ENCODE measurements at places on chromosomes 11 and 22.

DNA sequence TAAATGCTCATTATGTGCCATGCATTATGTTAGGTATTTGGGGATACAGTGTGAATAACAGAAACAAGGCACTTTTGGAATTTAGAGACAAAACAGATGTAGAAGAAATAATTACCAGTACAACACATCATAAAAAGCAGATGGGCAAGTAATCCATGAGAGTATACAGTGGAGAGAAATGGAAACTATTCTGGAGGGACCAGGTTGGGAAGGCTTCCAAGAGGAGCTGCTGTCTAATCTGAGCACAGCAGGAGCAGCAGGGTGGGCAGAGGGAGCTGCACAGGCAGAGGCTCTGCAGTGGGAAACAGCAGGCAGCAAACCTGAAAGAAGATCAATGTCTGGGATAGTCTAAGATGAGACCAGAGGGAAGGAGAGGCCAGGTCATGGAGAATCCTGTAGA, 268.7 kb upstream of the CCDC90B start:
- DNase-seq, result no peak

DNA sequence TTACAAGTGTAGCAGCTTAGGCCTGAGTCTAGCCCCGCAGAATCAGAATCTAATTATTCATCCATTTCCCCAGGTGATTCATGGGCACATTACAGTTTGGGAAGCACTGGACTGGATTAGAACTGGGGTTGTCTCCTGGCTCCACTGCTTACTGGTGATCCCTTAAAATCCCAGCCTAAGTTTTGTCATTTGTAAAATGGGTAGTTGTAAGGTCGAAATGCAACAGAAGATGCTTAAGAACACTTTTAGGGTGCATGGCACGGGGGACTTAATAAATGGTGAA, 1.3 kb downstream of the STX3 start:
- no peak for DNase-seq

- DNase-seq, result no peak
Measured at GRCh38 chr11:111465400-111465799, 46.8 kb downstream of the BTG4 start.

DNA sequence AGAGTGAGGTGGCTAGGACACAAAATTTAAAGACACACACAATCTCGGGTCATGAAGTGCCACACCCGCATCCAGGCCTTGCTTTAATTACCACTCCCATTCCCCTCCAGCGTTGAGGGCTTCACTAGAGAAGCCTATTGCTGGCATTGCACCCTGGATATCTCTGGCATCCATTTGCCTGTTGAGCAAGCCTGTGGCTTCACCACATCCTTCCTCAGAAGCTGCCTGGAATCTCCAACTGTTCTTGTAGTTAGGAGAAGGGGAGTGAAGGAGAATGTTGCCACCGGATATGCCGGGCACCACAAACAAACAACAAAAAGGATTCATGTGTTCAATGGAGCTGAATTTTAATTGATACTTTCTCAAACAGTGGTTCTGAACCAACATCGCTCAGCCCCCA, 34.4 kb upstream of the RCN1 start:
- DNase-seq, result no peak

- peak; percentile 96 for DNase-seq
Measured at GRCh38 chr11:22829231-22830081, at the start of gene SVIP. Gene SVIP, minus strand, starts transcription at chr11:22829801. Its CDS starts 53 bp downstream, at chr11:22829748.

DNA sequence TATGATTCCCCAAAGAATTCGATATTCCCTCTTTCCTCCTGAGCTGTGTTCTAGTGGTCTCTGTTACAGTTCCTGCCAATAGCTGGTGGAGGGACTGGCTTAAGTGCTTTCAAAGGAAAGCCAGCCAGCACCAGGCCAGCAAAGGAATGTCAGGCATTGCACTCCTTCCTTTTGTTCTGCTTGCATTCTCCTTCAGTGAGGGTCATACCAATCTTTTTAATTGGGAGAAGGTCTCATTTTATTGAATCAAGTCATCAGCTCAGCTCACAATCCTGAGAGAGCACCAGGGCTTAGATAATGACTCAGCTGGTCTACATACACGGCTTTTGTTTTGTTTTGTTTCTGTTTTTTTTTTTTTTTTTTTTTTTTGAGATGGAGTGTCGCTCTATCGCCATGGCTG, 222.9 kb downstream of the NAV2 start:
- DNase-seq, result no peak

DNA sequence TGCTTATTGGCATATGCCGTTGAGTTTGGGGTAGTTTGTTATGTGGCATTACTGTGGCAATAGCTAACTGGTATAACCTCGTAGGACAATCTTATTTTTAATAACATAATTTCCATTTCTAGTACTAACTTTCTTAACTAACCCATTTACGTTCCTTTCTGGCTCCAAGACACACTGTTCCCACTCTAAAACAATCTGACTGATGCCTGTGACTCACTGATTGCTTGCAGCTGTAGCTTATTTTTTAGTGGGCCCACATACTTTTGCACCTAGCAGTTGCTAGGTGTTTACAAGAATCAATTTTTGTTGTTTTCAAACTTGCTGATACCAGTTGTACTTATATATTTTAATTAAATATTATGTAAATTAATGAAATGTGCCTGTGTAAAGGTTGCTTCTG, 52.2 kb downstream of the FAT3 start:
- DNase-seq, result no peak

- DNase-seq, result peak; percentile 20
Measured at GRCh38 chr22:49297871-49298721, 529.6 kb downstream of the BRD1 start.

DNA sequence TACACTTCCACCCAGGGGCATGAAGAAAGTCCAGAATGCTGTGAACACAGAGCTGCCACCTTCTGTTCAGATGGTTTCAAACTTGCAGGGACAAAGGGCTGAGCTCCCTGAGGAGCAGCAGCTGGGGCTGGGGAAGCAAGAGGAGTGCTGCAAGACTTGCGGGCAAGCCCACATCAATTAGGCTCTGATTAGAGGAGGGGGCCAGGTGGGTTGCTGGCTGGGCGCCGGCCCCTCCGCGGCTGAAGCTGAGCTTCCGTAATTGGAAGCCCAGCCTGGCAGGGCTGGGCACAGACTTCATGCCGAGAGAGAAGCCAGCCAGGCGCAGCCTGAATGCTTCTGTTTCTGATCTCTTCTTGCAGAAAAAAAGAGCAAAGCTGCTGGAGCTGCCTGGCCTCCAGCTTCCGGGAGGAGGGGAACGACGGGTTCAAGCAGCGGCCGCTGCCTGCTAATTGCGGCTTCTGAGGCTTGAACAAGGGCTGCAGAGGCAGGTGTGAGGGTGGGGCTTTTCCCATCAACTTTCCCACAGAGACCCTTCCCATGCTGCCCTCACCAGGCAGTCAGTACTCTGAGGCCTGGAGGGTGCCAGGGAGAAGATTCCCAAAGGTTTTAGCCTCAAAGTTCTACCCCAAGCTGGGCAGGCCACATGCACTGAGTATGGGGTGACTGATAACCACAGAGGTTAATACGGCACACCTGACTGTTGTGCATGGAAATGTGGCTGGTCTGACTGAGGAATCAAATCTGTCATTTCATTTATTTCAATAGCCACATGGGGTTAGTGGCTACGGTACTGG, 91.1 kb upstream of the LMO1 start:
- no peak for DNase-seq

DNA sequence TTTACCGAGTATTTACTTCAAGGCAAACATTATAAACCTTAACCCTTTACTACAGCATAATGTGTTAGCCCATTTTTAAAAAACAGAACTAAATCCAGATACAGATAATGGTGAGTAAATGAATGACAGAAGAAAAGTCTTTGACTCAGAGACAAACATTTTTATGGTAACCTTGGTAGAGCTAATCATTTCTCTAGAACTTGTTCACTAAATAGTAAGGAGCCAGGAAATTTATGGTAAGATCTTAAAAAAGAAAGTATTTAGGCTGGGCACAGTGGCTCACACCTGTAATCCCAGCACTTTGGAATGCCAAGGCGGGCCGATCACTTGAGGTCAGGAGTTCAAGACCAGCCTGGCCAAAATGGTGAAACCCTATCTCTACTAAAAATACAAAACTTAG, 11.5 kb upstream of the FUT4 start:
- DNase-seq, result no peak

DNA sequence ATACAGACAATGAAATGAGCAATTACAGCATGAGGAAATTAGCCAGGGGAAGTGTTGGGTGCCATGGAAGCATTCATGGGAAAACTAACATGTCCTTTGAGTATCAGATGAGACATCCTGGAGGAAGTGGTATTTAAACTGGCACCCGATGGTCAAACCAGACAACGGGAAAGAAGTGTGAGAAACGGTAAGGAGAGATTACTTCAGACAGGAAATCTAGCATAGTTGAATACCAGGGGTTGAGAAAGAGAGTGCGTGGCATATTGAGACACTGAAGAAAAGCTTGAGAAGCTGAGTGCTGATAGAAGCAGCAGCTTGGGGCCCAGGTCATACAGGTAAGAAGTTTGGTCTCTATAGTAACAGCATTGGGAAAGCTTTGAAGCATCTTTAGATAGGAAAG, 175.3 kb downstream of the C11orf87 start:
- DNase-seq, result no peak

DNA sequence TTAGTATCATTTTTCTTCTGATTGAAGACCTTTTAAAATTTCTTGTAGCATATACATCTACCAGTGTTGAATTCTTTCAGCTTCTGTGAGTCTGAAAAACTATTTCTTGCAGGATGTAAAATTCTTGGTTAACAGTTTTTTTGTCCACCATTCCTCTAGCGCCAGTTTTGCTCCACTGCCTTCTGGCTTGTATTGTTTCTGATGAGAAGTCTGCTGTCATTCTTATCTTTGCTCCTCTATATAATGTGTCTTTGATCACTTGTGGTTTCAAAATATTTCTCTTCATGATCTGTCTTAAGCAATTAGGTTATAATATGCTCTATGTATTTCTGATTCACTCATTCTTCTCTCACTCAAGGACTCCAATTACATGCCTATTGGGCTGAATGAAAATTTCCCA, 152.3 kb downstream of the INSC start:
- no peak for DNase-seq
